ENCODE measurements at places on chromosomes 2 and 18.

- no peak for DNase-seq
These were observed 61.9 kb downstream of the GREB1L start for GRCh38 chr18:21303895-21304294.

- no peak for DNase-seq
These were observed 68.4 kb downstream of the COL5A2 start for GRCh38 chr2:189111063-189111715.

DNA sequence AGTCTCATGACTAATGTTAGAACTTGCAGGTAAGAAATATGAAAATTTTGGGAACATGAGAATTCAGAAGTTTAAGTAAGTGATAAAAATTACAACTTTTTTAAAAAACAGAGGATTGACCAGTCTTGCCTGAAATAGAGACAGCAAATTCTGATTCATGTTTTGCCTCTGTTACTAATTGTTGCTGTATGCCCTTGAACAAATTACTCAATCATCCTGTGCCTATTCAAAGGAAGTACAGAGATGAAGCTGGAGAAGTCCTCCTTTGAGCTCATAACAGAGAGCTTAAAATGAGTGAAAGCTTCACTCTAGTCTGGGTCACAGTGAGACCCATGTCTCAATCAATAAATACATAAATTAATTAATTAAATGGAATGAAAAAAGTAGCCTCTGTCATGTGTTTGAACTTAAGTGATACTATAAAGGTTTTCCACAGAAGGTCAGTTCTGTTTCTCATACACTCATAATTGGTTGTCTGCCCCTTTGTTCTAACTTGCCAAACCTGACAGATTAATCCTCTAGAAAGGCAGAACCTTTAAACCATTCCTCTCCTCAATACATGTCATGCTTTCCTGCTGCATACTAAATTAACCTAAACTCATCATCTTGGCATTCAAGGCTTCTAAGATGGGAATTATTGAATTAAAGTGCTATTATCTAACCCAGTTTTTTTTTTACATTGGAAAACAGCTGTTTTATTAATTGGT is 374.6 kb upstream of the LRATD1 start:
- DNase-seq, result no peak

DNA sequence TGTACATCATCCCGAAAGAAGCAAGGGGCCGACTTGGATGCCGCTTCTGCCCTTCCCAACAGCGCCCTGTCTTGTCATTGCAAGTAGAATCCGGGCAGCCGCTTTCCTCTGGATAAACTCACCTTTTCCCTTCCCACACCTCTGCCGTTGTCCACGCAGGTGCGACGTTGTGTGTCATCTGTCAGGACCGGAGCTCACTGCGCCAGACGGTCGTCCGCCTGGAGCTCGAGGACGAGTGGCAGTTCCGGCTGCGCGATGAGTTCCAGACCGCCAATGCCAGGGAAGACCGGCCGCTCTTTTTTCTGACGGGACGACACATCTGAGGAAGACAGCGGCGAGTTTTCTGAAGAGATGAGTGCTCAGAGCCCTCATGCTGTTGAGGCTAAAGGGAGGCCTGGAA is 29.9 kb downstream of the NTSR2 start:
- no peak for DNase-seq

GRCh38 chr2:199659207-199659606 is 191.8 kb downstream of the FTCDNL1 start:
- DNase-seq, result peak; percentile 80

DNA sequence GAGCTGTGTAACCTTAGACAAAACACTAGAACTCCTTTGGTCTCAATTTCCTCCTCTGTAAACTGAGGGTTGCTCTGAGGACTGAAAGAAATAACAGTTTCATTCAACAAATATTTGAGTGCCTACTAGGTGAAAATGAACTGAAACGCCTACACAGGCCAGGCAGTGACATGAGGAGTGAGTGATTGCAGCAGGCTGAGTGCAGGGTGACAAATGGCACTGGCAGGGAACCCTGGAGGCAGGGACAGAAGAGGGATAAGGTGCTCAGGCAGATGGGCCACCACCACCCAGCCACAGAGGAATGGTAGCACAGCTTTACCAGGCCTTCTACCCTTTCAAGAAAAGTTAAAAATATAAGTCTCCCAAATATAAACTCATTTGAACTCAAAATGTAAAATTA is 11.5 kb upstream of the RNU4ATAC start:
- no peak for DNase-seq

GRCh38 chr2:145366341-145366740 is 846.4 kb upstream of the ZEB2 start:
- no peak for DNase-seq

GRCh38 chr2:3169106-3169870 is 208.3 kb downstream of the EIPR1 start:
- no peak for DNase-seq

DNA sequence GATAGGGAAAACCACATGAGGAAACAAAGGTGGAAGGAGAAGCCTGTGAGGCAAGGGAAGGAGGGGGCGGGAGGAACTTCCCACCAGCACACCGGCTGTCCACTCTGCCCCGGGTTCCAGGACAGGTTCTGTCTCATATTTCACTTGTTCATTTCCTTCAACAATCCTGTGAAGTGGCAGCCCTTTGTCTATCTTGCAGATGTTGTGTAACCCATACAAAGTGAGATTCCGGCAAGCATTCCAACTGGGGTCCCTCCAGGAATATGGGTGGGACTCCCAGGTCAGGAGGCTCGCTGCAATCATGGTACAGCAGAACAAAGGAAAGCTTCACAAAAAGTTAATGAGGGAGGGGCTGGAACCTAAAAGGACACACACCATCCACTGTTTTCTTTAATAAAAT is 271.3 kb upstream of the PXDN start:
- no peak for DNase-seq

GRCh38 chr18:69265656-69266055 is 135.0 kb upstream of the DOK6 start:
- DNase-seq, result peak; percentile 19

DNA sequence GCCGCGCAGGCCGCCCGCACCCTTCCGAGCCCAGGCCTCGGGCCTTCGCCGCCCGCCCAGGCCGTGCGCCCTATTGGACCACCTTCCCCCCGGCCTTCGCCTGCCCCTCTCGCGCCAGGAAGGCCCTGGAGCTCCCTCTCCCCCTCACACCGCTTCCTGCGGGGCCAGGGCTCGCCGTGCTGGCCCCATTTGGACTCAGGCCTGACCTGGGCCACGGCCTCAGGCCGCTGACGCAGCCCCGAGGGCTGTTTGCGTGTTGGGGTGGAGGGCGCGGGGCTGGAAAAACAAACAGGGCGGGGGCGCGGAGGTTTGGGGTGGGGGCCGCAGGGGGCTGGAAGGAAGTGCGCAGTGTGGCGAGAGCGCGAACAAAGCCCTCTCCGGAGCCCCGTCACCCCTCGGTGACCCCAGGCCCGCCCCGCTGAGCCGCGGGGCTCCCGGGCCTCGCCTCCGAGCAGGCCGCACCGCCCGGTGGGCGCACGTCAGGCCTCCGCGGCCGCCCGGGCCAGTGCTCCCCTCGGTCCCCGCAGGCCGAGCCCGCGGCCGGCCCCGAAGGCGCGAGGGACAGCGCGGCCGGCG is 12.3 kb upstream of the SIX3 start:
- no peak for DNase-seq

- DNase-seq, result peak; percentile 47
These were observed 8.4 kb upstream of the LIMS2 start for GRCh38 chr2:127683757-127684156.

DNA sequence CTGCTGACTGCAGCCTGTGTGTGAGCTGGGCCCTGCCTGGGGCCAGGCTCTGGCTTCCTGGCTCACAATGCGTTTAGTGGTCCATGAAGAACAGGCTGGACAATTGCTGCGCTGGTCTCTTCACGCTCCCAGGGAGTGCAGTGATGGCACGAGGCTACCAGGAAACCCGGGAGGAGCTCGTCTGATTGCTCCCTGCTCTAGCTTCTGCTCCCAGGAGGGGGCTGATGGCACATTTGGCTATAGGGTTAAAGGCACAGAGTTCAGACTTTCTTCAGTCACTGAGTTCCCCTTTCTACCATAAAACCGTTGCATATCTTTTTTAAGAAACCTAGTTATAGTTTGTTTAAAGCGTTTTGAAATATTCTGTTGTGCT is 60.1 kb downstream of the KCNF1 start:
- no peak for DNase-seq

GRCh38 chr2:15858466-15858865 is 81.9 kb upstream of the MYCN start:
- no peak for DNase-seq

DNA sequence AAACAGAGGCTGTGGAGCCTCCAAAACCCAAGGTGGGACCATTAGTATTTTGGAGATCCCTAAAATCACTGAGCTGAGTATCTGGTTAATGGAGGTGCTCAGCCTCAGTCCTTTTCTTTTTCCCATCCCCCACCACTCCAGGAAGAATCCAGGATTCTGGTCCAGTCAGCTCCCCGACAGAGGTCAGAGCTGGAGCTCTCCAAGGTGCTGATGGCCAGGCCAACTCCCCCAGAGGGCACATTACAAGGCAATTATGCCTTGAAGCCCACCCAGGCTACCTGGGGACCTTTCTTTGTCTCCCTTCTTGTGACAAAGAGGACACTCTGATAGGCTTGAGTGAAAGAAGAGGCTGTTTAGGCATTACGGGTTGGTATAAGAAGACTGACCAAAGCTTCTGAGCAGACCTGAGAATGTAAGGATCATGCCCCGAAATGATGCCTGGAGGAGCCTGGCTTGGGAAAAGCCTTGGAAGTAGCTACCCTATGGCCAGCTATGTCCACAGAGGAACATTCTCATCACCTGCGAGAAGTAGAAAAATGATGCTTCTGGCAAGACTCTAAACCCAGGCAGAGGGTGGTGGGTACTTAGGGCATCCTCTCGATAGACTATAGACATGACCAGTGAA is 102.5 kb upstream of the LDAH start:
- no peak for DNase-seq

DNA sequence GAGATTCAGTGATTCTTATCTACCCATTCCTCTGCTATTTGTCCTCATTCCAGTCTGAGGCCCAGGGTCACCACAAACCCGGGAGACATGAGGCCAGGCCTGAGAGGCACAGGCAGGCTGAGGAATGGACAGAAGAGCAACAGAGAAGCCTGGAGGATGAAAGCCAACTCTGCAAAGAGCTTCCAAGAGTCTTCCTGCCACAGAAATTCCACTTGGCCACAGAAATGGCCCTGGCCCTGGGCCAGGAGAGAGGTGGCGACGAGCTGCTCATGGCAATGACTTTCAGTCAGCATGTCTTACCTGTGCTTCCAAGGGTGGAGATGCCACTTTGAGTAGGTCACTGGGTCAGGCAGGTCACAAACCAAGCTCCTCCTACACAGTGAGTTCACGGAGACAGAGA is 155.3 kb upstream of the PKDCC start:
- no peak for DNase-seq
